ENCODE measurements at places on chromosomes 3 and 15. TPM values are rescaled to one million over a fixed set of nuclear protein-coding genes. Genes with fewer than 3 reads are reported as not detected.

The PLIN1 gene
- total RNA-seq, result under 0.01 TPM

The SOX14 gene
- not detected for total RNA-seq

The CSTA gene
- total RNA-seq, result not detected

The MESP1 gene
- under 0.01 TPM for total RNA-seq

The SCAANT1 gene
- not detected for total RNA-seq

- DNase-seq, result peak; percentile 85
These were observed 30.5 kb upstream of the CLDN16 start for GRCh38 chr3:190357468-190357867.

DNA sequence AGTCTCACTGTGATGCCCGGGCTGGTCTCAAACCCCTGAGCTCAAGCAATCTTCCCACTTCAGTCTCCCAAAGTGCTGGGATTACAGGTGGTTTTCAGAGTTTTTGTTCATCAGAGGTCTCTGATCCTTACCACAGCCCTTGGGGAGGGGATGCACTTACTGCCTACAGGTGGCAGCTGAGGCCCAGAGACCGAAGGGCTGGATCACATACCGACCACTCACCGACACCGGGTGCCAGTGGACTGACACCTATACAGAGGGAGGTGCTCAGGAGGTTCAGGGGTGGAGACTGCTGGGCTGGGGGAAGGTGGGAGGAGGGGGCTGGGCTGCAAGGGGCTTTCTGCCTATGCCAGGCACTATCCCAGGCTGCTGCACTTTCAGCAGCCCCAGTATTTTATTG lies 19.5 kb downstream of the DUSP7 start:
- no peak for DNase-seq

DNA sequence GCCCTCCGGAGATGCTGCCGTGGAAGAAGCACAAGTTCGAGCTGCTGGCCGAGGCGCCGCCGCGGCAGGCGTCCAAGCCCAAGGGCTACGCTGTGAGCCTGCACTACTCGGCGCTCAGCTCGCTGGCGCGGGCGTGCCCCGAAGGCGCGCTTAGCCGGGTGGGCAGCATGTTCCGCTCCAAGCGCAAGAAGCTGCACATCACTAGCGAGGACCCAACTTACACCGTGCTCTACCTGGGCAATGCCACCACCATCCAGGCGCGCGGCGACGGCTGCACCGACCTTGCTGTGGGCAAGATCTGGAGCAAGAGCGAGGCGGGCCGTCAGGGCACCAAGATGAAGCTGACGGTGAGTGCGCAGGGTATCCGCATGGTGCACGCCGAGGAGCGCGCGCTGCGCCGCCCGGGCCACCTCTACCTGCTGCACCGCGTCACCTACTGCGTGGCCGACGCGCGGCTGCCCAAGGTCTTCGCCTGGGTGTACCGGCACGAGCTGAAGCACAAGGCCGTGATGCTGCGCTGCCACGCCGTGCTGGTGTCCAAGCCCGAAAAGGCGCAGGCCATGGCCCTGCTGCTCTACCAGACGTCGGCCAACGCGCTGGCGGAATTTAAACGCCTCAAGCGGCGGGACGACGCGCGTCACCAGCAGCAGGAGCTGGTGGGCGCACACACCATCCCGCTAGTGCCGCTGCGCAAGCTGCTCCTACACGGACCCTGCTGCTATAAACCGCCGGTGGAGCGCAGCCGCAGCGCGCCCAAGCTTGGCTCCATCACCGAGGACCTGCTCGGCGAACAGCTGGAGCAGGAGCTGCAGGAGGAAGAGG lies 1.3 kb downstream of the FAM43A start:
- peak; percentile 55 for DNase-seq

DNA sequence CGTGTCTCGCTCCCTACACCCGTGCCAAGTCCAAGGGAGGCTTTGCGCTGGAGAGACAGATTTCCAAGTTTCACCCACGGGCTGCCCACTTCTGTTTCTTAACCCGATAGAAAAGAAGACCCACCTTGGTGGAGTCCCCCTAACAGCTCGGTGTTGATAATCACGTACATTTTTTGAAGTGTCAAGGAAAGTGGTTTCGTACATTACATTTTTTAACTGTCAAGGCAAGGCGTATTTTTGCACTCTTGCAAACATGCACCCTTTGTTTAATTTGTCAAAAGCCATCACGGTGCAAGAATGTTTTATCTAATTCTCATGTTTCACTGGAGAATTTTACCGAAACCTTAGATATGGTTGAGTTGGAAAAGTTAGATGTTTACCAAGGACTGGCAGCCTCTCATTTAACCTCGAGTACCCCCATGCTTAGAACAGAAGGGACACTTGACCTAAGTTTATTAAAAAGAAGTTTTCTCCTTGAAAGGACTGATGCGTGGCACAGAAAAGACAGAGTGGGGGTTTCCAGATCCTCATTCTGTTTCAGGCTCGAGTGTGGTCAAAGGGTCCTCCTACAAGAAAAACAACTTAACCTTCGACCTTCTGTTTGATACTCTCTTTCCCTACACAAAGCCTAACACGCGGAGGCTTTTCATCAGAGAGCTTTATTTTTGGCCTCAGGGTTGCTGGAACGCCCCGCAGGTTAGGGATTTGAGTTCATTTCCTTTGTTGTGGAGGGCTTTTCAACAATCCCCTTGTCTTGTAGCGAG lies 882 bp downstream of the GXYLT2 start:
- DNase-seq, result peak; percentile 50

DNA sequence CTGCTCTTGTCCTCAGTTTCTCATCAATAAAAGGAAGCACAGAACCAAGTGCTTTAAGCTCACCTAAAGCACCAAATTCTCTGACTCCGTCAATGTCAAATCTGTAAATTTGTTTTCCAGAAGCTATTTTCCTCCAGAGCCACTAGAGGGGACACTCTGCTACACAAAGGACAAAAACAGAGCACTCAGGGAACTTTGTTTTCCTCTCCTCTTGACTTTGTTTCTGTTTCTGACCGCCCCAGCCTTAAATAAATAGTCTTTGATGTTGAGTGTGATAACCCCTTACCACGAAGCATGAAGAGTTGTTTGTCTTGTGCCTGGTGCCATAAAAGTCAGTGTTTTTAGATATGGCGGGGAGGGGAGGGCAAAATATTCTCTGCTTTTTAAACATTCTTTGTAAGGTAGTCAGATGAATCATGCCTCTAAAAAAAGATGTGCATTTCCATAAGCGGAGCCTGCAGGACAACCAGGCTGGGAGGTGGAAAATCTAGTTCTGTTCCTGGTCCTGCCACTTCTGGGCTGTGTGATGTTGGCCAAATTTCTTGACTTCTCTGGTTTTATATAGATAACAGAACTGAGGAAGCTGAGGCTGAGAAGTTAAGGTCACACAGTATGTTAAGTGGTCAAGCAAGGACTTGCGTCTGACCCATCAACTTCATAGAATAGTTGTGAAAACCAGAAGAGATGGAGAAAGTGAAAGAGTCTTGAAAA lies 7.3 kb upstream of the ZBTB38 start:
- DNase-seq, result peak; percentile 98

GRCh38 chr3:146307456-146307725 lies 56.5 kb upstream of the PLSCR4 start:
- DNase-seq, result no peak

DNA sequence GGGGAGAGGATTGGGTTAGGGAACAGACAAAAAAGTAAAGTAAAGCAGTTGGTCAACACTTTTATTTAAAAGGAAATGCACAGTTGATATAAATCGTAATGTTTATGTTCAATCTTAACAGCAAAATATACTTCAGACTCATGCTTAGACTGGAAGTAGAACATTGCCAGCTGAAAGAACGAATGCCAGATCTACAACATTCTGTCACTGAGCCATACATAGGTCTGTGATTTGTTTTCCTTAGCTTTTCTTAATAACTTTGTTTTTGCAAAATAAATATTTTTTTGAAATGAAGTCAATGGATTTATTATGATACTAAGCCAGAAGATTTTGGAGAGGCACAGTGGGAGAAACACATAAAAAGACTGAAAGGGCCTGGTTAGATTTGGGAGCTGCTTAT lies 62.0 kb downstream of the LEKR1 start:
- DNase-seq, result no peak

DNA sequence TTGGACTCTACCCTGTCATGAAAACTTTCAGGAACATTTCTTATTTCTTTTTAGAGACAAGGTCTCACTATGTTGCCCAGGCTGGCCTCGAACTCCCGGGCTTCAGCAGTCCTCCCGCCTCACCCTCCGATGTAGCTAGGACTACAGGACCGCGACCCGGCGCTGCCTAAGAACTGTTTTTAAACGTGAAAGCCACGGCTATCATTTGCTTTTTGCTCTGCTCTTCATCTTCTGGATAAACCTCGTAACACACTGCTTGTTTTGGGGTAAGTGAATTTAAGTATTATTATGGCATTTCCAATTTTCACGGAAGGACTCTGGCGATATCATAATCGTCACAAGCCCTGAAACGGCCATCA lies 14.3 kb upstream of the CCNL1 start:
- no peak for DNase-seq

DNA sequence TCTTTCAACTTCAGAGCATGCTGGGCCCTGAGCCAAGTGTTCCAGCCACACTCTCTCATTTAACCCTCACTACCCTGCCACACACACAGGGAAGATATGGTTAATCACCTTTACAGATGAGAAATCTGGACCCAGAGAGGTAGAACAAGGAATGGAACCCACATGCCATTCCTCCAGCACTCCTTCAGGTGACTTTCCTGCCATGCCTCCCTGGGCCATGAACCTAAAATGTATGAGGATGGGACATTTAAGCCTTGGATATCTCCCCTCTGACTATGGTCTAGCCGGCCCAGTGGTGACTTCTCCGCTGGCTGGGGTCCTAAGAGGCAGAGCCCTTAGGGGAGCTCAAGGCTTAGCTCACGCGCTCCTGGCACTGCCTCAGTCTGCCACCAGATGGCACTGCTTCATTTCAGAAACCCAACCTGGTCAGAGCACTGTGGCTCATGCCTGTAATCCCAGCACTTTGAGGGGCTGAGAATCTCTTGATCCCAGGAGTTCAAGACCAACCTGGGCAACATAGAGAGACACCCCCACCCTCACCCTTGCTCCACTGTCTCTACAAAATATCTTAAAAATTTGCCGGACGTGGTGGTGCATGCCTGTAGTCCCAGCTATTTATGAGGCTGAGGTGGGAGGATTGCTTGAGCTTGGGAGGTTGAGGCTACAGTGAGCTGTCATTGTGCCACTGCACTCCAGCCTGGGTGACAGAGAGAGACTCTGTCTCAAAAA lies 2.2 kb upstream of the DCAF1 start:
- peak; percentile 76 for DNase-seq

GRCh38 chr3:57086201-57086600 lies 25.7 kb downstream of the SPATA12 start:
- no peak for DNase-seq
